ENCODE measurements at places on chromosomes 12 and 14.
A peak's percentile ranks its signal among the peaks of the same experiment; 100 is the strongest.

DNA sequence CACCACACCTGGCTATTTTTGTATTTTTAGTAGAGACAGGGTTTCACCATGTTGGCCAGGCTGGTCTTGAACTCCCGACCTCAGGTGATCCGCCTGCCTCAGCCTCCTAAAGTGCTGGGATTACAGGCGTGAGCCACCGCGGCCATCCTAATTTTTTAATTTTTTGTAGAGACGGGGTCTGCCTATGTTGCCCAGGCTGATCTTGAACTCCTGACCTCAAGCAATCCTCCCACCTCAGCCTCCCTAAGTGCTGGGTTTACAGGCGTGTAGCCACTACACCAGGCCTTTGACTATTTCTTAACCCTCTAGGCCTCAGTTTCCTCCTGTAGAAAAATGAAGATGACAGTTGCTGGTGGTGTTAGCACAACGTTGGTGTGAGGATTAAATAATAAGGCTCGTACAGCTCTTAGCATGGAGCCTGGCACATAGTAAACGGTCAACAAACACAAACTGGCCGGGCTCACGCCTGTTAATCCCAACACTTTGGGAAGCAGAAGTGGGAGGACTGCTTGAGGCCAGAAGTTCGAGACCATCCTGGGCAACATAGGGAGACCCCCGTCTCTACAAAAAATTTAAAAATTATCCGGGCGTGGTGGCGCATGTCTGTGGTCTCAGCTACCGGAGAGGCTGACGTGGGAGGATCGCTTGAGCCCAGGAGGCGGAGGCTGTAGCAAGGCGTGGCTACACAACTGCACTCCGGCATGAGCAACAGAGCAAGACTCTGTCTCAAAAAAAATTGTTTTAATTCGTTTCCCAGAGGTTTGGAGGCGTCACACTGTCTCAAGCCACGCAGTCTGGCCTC lies 979 bp downstream of the DDX54 start:
- no peak for DNase-seq
- H3K27me3 ChIP-seq, result no peaks in the 10 kb centered on the region
- peaks cover 24% of the 10 kb centered on the region for H3K4me1 ChIP-seq
- H3K4me3 ChIP-seq, result peak overlapping the region; percentile 94
- H3K36me3 ChIP-seq, result peaks cover 23% of the 10 kb centered on the region
- peak overlapping the region; percentile 93 for H3K27ac ChIP-seq

DNA sequence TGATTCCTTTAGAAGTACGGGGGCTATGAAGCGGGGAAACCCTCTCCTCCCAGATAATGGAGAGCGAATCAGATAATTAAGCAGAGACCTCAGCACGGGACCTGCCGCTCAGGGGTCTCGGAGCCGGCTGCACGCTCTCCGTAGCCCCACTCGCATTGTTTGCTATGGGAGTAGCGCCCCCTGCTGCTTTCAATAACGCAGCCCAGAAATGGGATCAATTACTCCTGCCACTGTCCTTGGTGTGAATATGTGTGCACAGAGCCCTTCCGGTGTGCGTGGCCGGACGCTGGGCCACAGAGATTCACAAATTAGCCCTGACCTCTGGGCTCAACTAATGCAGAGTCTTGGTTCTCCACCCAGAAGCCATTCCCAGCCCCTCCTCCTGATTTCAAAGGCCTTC lies 76.4 kb upstream of the TMEM132C start:
- no peak overlapping the region for H3K27ac ChIP-seq
- H3K36me3 ChIP-seq, result no peaks in the 10 kb centered on the region
- H3K27me3 ChIP-seq, result no peaks in the 10 kb centered on the region
- DNase-seq, result no peak
- no peaks in the 10 kb centered on the region for H3K4me1 ChIP-seq

DNA sequence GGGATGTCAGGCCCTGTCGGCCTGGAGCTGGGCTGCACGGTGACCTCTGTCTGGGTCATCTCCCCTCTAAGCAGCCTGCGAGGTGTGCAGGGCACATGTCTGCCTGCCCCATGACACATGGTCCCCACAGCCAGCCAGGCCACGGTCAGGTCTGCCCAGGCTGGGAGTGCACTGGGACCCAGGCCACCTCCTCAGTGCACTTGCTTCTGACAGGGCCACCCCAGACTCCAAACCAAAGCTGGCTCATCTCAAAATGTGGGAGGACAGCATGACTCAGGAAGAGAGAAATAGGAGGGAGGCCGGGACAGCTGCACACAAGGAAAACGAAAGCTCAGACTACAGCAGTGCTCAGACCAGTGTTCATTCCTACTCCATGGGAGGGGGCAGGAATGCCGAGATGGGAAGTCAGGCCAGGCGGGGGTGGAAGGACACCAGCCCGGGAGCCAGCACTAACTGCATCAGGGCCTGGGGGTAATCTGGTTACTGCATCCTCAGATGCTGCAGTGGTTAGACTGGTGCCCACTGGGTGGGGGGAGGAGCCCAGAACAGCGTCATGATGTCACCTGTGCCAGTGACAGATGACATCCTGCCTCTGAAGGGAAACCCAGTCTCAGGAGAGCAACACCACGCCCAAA lies 4.0 kb downstream of the P2RX2 start:
- H3K4me3 ChIP-seq, result no peak overlapping the region
- peak; percentile 32 for DNase-seq
- no peak overlapping the region for H3K27ac ChIP-seq

- peaks cover 30% of the 10 kb centered on the region for H3K27me3 ChIP-seq
- no peak overlapping the region for H3K4me3 ChIP-seq
- DNase-seq, result no peak
- H3K36me3 ChIP-seq, result no peaks in the 10 kb centered on the region
Observed at GRCh38 chr12:47944685-47945340, 18.6 kb upstream of the TMEM106C start.

Data from activated CD4-positive, alpha-beta memory T cell treated with anti-CD3 and anti-CD28 coated beads for 36 hours (primary cell).